Mesenchymal stem cell (in vitro differentiated cells and primary cell): ENCODE measurements at places on chromosomes 12 and 14.

- DNase-seq, result no peak
Measured at GRCh38 chr14:81341370-81341769, 58.8 kb downstream of the STON2 start.

DNA sequence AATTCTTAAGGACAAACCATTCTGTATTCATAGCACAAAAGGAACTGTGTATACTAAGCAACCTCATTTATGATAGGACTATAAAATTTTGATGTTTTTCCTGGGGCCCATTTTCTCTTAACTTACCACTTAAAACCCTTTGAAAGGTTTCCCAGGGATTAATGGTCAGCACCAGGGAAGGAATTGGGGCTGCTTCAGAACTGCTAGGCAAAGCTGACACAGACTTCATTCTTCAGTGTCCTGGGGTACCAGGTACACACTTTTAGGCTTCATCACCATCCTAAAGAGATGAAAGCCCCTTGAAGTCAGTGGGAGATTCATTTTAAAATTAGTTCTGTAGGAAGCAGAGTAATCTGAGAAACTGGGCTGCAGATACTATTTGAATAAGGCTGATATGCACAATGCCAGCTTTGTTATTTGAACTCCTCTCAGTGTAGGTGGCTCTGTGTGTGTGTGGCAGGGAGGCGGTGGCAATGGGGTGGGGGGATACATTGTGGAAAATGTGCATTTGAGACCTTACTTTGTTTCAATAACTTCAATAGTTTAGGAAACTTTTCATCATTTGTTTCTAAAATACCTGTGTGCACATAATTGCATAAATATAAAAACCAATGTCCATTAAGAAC, 329.3 kb upstream of the DCN start:
- DNase-seq, result no peak

- DNase-seq, result no peak
Measured at GRCh38 chr12:59111851-59112250, 191.5 kb upstream of the LRIG3 start.

GRCh38 chr12:84290168-84290567, 622.4 kb downstream of the SLC6A15 start:
- no peak for DNase-seq
